ENCODE measurements at places on chromosomes 5 and 9.

DNA sequence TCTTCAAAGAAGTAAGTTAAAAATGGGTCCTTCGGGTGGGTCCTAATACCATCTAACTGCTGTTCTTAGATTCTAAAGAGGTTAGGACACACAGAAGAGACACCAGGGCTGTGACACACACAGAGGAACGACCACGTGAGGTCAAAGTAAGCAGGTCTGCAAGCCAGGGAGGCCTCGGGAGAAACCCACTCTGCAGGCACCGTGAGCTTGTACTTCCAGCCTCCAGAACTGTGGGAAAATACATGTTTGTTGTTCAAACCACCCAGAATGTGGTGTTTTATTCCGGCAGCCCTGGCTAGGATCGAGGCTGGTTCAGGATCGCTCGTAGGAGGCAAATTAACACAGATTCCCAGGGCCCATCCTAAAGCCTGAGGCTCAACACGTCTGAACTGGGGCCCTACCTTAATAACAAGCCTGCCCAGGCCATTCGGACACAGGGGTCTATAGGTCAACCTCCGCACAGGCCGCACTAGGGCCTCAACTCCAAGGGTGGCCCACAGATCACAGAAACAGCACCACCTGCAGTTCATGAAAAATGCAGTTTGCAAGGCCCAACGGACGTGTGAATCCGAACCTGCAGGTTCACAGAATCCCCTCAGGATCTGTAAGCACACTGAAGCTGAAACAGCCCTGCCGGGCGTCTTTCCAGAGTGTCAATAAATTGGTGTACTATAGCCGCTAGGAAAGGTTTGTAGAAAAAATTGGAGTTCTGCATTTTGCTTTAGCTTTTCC is 7.1 kb downstream of the MED10 start:
- no peak for DNase-seq

- DNase-seq = no peak
Observed at GRCh38 chr5:102719886-102720285, 35.2 kb upstream of the PAM start.

DNA sequence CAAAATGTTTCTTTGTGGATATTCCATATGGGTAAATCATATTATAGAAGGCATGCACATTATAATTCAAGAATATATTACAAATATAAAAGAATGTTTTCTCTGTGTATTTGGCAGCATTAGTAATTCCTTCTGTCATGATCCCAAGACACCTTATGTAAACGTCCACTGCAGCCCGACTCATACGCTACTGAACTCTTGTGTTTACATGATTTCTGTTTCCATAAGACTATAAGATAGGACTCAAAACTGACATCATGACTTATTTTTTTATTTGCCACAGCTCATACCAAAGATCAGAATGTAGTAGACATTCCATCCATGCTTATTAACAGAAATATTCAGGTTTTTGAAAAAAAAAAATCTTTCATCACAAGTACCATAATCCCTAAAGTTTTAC is 234.1 kb downstream of the AP3B1 start:
- no peak for DNase-seq

DNA sequence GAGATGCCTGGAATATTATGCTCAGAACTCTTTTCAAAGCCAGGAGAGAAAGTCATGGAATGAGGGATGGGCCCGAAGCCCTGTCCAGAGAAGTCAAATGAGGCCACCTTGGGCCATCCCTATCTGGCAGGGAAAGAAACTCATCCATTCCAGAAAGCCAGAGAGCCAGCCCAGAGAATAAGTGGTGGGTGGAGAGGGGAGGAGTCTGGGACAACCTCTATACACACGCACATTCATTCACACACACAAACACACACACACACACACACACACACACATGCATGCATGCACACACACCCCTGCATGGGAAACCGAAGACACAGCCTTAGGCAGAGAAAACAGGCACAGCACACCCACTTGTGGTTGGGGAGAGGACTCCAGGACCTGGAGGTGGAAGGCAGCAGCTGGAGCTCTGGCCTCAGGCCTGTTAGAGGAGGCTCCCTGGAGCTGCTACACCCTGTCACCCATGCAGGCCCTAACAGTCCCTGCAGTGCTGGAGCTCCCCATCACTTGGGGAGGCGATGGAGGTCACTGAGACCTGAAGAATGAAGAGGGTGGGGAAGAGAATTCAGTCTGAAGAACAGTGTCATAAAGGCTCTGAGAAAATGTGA is 38.0 kb downstream of the TGFBI start:
- no peak for DNase-seq

- DNase-seq = no peak
Observed at GRCh38 chr5:177098470-177099141, 11.9 kb downstream of the FGFR4 start.

DNA sequence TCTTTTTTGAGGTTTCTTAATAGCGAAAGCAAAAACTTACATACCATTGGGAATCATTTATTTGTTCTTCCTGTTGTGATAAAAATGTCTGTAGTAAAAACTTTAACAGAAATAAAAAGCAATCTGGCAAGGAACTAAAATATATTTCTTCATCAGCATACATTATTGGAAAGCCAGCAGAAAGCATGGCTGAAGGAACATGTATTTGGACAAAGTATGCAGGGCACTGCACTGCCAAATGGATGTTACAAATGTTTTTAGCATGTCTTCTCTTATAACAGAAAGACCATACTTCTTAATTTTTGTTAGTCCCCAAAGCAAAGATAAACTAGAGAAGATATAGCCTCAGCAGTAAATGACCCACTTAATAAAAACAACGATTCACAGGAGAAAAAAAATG is 80.5 kb downstream of the SMIM15 start:
- no peak for DNase-seq

DNA sequence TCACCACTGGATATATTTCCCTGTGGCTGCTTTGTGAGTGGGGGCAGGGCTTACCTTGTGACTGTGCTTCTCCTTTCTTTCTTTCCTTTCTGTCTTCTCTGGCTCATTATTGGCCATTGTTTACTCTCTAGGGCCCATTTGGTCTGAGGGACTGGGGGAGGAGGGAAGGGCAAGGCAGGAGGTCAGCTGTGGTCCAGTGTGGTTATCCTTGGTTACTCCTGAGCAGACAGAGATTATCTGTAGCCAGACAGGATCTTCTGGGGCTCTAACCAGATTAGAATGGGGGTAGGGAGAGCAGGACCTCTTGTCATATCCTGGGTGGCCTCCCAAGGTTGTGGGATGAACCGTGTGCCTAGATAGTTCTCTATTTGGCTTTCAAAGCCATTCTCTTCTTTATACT is 71.2 kb downstream of the ANKRD55 start:
- no peak for DNase-seq

- no peak for DNase-seq
Observed at GRCh38 chr5:38494763-38495162, 61.7 kb downstream of the LIFR start.

DNA sequence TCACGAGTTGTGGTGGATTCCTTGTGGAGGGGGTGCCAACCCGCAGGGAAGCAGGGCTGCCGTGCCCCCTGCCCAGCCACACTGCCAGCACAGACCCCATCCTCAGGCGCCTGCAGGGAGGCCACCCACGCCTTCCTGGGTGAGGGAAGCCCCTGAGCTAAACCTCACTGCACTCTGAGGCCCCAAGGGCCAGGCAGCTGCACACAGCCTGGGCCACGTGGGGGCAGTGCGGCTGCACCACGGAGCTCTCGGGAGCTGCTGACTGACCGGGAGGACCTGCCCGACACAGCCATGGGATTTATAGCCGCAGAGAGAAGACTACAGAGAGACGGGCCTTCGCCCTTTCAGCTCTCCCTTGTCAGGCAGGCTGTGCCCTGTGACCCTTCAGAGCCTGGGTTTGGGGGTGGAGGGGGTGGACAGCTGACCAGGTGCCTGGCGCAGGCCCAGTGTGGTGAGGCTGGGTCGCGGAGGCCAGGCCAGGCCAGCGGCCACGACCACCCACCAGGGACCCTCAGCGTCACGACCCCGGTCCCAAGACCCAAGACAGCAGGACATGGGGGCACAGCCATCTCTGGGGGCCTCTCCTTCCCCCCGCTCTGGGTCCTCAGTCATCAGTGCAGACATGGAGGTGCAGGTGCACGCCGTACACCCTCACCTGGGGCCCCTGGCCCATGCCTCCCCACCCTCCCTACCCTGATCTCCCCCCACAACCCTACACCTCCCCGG is 4.3 kb upstream of the AHRR start:
- DNase-seq = peak; percentile 66

- no peak for DNase-seq
Observed at GRCh38 chr5:19902316-19902934, 85.6 kb downstream of the CDH18 start.

DNA sequence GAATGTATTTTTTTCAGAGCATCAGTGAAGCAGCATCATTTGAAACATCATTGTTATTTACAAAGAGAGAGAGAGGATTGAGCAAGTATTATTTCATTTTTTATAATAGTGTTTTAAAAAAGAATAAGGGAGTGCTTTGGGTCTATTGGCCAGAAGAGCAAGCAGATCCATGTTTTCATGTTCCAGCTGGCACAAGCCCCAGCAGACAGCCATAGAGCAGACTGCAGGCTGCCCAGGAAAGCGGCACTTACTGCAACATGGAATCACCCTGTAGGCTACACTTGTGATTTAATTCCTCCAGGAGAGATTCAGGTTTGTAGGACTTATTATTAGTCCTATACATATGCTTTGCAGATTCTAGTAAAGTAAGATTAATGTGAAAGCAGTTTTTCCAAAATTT is 407.0 kb upstream of the GRAMD2B start:
- no peak for DNase-seq

GRCh38 chr5:166910995-166911394 is 1380.5 kb upstream of the WWC1 start:
- DNase-seq = no peak

DNA sequence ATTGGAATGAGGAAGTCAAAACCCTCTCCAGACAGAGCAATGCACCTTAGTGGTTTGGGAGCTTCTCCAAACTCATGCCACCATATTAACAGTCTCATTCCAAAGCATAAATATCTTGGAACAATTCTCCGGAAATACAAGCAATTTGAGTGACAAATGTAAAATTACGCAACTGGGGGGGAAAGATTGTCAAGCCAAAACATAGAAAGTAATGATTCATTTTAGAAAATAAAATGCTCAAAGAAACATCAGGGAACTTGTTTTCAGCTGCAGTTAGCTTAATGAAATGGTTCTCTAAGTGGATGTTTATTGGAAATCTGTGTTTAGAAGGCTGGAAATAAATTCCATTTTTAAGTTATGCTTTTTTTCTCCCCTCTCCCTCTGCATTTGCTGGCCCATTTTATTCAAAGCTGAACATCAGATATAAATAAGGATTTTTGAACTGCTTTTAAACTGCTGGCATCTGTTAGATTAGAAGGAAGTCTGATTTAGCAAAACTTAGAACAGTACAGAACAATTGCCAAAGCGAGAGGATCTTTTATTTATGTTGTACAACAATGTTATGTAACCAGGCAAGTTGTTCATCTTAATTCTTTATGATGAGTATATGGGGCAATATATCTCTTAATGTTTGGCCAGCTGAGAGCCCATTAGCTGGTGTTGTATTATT is 551.9 kb downstream of the PRELID2 start:
- DNase-seq = no peak

DNA sequence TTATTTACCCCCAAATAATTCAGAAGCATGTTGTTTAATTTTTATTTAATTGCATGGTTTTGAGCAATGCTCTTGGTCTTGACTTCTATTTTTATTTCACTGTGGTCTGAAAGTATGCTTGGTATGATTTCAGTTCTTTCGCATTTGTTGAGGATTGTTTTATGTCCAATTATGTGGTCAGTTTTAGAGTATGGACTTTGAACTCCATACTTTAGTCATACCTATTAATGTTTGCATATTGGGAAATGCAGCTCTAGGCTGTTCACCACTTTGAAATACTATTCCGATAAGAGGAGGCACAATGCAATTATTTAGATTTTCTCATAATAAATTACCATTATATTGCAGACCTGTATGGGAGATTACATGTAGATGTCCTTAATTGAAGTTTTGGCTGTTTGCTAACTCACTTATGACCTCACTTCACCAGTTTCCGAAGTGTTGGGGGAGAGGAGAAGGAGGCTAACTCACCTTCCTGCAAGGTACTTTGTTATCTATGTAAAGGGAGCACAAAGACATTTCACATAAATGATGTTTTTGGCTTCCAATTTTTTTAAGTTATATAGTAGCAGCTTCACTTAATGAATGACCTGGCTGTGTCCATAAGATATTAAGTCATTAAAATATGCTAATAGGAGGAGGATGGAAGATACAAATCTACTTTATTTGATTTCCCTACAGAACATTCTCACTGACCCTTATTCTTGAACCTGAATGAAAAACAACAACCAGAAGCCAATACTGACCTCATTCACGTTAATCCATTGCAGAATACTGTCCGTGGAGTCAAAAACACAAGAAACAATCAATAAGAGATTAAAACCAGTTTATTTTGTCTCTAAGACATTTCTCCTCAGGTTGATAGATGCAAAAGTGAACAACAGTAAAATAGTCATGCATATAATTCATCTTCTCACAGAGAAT is 970.3 kb upstream of the ARRDC3 start:
- no peak for DNase-seq

- DNase-seq = no peak
Observed at GRCh38 chr5:96829297-96829696, 21.6 kb upstream of the ERAP1 start.

DNA sequence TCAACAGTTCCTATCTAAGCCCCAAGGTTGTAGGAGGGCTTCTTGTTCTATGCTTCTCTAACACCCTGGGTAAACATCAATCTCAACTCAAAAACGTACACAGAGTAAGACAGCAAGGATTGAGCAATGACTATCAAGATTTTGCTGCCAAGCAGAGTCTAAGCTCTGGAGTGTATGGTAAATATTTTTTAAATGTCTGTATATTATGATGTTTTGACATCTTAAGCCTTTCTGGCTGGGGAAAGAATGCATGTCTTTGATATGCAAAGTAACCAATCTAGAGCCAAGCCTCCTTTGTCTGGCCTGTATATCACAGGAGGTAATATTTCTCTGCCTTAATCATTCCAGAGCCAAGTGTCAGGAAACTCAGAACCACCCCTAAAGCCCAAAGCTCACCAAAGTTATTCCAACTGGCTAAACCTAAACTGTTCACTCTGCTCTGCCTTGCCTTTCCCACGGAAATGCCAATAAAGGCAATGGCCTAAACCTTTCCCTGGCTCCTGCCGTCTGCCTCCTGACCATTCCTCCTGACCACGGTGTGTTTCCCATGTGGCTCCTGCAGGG is 45.2 kb downstream of the YIPF5 start:
- DNase-seq = no peak

All from activated CD4-positive, alpha-beta T cell treated with anti-CD3 and anti-CD28 coated beads, Interleukin-2, amount 50 U/mL, for 16 hours (primary cell).